ENCODE measurements at places on chromosomes 11 and 22.

DNA sequence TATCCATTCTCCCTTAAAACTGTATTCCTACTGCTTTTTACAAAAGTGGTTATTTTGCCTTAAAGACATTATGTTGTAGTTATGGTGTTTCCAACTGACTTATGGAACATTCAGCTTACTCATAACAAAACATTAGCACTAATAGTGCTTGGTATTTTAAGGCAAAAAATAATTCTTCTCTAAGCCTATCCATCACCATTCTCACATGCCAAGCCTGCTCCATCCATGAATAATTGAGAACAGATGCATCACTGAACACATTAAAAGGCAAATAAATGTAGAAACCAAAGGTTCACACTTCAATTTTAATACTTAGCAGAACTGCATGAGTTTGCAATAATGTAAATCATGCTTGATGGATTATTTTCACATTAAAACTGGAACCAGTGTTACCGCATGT lies 42.3 kb upstream of the DDI1 start:
- no peak for DNase-seq

GRCh38 chr11:79026803-79027445 lies 413.9 kb downstream of the TENM4 start:
- DNase-seq = no peak

DNA sequence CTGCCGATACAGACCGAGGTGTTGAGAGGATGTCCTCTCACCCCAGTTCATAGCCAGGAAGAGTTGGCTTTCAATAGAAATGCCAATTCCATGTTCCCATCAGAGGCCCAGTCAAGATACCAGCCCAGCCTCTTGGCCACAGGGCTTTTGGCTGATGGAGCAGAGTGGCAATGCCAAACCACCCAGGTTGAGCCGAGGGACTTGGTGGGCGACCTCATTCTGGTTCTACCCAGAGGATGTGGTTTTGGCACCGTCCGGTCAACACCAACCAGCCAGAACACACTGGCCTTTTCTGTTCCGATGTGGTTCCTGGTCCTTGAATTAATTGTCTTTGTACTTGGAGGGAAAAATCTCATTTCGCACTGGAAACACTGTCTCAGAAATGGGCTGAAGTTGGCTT lies 60.5 kb downstream of the COMMD9 start:
- no peak for DNase-seq

DNA sequence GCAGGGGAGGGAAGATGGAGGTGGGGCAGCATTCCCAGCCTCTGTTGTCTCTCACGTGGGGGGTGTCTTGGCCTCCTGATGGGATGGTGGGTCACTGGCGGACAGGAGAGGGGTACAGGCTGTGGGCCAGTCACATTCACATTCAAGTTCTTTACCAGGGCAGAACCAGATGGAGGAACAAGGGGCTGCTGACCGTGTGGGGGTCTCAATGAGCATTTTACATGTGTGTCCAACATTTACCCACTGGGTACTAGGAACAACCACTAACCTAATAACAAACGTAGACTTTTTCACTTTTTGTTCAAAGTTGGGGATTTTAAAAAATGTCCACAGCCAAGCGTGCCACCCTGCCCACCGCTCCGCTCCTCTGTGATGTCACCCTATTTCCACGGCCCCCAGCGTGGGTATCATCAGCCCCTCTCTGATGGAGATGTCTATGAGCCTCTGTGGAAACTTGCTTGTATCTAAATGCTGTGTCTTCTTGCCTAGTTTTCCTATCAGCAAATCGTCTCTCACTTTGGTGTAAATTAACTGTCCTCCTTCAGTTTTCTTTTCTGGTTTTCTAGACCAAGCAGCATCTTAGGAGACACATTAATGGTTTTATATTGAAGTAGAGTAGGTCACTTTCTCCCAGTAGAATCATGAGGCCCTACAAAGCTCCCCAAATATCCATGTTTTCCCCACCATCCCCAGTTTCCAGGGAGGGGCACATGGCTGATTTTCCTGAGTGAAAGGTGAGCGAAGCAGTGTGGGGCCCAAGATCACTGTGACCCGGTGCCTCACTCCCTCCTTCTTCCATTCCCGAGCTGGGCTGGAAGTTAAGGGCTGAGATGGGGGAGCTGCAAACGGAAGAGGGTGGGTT lies 936.7 kb downstream of the BRD1 start:
- DNase-seq = no peak

- DNase-seq = no peak
Observed at GRCh38 chr22:31136711-31137110, 3.6 kb downstream of the PLA2G3 start.

DNA sequence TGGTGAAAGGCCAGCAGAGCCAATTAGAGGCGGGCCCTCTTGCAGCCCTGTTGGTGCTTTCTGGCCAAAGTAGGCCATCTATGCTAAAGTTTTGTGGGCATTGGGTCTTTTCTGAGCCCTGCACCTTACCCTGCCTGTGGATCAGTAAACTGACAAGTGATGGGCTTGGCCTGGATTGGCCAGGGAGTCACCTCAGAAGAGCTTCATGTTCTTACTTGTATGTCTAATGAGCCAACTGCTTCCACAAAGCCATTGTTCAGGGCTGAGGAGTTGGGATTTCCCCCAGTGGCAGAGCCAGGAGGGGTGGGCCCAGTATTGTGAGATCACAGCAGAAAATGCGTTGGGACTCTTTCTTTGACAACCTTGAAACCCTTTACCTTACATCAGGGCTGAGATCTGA lies 90.4 kb downstream of the CWC15 start:
- no peak for DNase-seq

GRCh38 chr11:17293311-17293710 lies 16.8 kb downstream of the NUCB2 start:
- DNase-seq = no peak

DNA sequence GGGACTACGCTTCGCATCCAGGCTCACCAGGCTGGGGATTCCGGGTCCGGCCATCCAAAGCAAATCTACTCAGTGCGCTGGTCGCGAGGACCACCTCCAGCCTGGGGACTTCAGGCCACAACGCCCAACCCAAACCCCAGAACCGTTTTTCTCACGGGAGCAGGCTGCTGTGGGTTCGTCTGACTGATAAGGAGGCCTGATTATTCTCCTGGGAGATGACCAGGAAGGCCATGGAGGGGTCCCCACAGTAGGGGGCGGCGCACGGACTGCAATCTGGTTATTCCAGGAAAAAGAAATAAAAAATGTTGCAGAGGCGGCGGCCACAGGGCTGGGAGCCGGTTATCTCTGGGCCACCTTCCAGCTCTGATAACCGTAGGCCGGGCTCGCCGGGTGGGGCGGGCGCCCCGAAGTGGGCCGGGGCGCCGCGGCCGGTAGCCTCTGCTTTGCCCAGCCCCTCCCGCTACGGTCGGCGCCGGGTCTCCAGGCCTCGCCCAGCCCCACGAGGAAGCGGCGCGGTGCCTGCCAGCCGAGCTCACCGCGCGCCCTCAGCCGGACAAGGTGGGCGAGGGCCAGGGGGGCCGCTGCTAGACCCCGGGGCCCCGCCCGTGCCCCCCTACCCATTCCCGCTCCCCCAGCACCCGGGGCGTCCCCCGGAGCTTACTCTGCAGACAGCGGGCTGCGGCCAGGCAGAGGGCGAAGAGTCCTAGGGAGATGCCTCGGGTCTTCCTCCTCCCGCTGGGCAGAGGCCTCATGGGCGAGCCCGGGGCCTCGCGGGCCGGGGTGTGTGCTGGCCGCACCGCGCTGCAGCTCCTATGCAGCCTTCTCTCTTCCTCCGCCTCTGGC lies 446 bp downstream of the VSTM5 start:
- peak; percentile 54 for DNase-seq

DNA sequence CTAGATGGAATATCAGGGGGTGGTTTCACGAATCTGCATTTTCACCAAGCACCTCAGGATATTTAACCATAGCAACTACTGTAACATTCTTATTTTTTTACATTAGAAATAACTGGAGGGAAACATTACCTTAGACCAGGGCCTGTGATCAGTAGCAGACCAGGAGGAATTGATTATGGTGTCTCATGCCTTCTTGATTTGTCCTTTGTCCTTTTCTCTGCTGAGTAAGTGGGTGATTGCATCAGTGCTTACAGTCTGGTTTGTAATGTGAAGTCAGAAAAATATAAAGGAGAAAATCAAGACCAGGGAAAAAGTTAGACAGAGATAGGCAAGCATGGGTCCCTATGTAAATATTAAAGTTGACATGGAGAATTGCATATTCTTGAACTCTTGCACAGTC lies 703.3 kb downstream of the NELL1 start:
- DNase-seq = no peak

GRCh38 chr11:122701143-122701542 lies 45.6 kb downstream of the UBASH3B start:
- DNase-seq = no peak

DNA sequence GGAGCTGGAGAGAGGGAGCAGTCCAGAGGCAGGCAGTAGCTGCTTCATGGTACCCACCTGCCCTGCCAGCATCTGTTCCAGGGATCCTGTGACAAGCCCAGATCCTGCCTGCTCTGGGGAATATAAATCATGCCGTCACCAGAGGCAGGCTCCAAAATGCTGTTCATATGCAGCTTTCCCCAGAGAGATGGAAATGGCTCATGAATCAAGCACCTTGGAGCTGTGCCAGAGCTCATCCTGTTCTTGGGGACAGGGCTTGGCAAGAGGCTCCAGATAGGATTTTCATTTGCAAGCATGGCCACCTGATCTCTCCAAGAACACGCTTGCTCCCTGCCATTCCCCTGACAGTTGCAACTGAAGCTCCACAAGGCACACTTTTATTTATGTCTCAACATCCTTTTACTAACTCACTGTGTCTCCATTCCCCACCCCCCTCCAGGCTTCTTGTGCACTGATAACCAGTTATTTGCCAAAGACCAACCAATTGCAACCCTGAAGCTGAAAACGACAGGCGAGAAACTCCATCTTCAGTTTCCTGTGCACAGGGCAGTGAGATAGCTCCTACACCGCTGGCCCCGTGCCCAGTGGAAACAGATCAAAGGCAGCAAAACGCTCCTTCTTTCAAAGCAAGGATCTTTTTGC lies 115.8 kb upstream of the PITPNB start:
- peak; percentile 82 for DNase-seq

DNA sequence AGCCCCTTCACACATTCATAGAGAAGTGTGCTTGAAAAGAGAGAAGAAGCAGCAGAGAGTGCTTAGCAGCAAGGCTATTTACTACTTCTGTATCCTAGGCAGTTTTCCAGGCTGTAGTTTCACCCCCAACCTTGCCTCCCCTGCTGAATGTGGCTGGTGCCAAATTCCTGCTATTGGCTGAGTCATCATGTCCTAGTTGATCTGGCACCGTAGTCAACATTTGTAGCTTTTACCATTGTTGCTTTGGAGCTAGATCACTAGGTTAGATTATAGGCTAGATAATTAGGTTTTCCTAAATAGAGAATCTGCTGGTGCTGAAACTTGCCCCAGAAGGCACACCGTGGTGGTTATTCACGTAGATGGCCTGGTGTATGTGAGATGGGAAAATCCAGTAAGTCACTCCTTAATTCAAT lies 32.7 kb downstream of the ARHGAP42 start:
- no peak for DNase-seq

- DNase-seq = no peak
Observed at GRCh38 chr11:1070594-1071462, 3.8 kb upstream of the MUC2 start.

DNA sequence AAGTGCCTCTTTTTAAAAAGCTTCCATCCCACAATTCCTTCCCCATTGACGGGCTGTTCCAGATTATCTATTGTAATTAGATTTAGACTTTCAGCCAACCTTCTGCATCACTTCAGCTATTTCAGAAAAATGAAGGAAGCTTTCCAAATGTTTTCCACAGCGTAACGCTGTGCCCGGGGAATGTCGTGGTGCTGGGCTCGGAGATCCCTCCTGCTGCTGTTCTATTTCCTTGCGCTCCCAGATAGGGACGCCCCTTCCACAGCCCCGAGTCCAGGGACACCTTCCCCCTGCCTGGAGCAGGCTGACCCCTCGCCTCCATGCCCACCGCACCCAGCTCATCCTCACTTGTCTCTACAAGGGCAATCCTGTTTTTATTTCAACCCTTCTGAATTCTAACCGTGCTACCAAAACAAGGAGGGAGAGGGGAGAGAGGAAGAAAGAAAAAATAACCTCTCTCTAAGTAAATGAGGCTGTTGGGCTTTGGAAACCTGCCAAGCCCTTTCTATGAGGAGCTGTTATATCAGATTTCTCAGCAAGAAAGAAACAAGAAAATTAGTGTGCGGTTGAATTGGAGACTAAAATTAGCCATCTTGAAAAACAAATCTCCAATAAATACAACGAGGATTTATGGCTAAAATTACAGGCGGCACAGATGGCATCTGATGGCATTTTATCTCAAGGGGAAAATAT lies 366.9 kb downstream of the BRD1 start:
- peak; percentile 54 for DNase-seq

DNA sequence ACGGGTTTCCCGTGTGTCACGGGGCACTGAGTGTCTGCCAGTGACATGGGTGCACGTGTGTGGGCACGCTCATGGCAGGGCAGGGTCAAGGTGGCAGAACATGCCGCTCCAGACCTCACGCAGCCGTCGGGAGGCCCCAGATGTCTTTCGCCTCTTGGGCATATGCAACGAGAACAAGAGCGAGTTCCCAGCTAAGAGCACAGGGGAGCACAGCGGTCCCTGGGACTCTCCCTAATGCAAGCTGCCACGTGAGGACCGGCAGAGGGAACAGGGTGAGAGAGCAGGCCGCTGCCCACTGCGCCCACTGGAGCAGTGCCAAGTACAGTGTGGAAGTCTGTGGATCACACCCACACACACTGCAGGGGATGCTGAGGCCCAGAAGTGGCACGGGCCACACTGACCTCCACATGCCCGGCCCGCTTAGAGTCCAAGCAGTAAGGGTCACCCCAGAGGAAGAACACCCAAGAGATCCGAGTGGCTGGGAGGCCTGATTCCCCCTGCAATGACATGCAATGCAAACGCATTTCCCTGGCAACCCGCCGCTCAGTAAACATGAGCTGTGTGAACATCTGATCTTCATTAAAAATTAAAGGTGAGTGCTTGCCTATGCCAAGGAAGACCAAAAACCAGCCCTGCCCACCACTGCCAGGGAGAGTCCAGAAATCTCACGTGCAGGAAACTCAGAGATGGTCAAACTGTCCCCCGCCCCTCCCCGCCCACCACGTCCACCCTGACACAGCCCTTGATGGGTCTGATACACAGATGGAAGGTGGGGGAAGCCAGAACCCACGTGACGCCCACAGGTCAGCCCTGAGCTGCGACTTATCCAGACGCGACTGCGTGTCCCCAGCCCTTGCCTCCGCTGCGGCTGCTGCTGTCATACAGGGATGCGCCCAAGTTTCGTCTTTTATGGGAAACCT lies 11.7 kb downstream of the CERK start:
- peak; percentile 6 for DNase-seq

GRCh38 chr11:92828556-92828955 lies 140.9 kb upstream of the MTNR1B start:
- DNase-seq = no peak

DNA sequence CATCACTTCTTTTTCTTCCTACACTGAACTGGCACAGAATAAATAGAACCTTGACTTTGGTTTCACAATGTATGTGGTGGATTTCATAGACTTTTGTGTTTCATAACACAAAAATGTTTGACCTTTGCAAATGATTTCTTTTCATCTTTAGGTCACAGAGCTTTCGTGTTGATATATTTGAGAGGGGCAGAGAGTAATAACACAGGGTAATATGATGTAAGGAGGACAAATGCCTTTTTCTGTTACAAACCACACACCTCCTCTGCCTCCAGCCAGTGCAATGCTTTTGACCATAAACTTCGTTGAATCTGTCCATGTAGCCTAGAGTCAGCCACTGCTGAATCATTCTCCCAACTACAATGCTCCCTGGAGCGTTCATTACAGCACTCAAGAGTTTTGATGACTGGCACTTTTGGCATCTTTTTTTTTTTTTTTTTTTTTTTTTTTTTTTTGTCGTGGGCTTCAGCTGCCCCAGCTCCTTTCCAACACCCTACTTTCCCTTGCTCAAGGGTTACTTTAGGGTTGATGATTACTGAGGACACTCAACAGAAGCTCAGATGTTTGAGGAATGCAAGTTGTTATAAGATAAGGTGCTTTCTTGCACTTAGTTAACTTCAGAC lies 11.4 kb upstream of the CAT start:
- DNase-seq = peak; percentile 38

Measured in DMS79 treated with DMSO at 0.1 percent for 48 hours (cell line).